Hematopoietic multipotent progenitor cell treated with erythropoietin and hydrocortisone succinate and interleukin-3 and kit ligand, for 8 days (in vitro differentiated cells): ENCODE measurements at places on chromosomes 5 and 9.

- peak; percentile 20 for DNase-seq
Observed at GRCh38 chr9:107489144-107489673, 360 bp downstream of the KLF4 start.

DNA sequence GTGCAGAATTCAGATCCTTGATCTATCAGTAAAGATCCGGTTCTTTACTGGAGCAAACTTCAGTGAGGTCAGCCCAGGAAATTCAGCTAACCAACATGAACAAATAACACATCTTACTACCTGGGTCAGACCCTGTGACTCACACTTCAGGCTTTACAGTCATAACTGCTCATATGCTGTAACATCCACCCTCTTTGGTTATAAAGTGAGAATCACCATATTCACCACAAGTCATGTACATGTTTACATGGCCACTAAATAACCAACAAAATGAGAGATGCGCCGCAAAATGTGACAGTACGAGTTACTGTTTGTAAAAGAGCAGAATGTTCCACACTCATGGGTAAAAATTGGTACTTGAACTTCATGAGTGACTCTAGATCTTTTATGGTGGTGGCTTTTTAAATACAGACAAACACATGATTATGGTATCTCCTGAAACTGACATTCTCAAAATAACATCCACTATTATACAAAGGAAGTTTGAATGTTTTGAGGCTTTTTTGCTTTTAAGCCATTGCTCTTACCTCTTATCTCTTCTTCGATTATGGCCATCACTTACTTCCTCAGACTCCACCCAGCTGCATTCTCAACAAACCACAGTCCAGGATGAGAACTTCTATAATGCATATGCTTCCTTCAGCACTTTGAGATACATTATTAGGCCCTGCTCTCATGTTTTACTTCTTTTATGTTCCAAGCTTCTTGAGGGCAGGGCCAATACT lies 516.6 kb downstream of the RAB3C start:
- DNase-seq = no peak

- DNase-seq = no peak
Observed at GRCh38 chr9:34211395-34211794, 32.6 kb downstream of the UBAP1 start.

GRCh38 chr9:123679330-123679987 lies 250.5 kb downstream of the DENND1A start:
- no peak for DNase-seq

DNA sequence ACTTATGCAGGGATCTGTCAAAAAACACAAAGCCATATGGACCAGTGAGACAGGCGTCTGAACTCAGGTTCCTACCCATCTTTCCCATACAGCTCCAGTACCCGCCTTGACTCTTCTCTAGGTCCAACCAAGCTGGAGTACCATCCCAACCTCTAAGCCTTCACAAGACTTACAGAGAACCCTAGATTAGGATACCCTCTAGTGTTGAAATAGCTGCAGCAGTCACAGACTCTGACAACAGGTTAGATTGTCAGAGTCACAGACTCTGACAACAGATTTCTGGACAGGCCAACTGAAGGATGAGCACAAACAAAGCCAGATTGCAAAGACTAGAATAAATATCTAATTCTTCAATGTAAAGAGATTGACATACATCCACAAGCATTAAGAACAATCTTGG lies 266.1 kb downstream of the GRIA1 start:
- DNase-seq = no peak
